ENCODE measurements at places on chromosomes 3 and 15.

DNA sequence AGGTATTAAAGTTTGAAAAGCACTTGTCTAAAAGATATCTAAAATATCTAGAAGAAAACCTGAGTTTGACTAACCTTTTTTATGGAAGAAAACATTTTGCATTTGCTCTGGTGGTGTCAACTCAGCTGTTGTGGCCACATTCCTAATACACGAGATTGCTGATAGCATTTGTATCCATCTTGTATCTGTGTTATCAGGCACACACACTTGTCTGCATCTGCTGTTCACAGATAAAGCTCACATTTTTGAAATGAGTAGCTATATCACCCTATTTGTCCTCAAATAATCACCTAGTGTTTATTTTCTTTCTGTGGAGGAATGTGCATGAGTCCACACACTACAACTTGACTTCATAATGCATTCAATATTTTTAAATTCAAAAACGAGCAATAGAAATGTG is 632.3 kb upstream of the NR2F2 start:
- no peak for DNase-seq

GRCh38 chr3:110383356-110383755 is 688.3 kb upstream of the NECTIN3 start:
- no peak for DNase-seq

GRCh38 chr3:147412917-147413685 is 3.9 kb downstream of the ZIC1 start:
- DNase-seq: no peak

- no peak for DNase-seq
Observed at GRCh38 chr3:196688349-196688748, 23.7 kb downstream of the CEP19 start.

GRCh38 chr15:68418611-68419161 is 13.3 kb downstream of the ITGA11 start:
- no peak for DNase-seq

DNA sequence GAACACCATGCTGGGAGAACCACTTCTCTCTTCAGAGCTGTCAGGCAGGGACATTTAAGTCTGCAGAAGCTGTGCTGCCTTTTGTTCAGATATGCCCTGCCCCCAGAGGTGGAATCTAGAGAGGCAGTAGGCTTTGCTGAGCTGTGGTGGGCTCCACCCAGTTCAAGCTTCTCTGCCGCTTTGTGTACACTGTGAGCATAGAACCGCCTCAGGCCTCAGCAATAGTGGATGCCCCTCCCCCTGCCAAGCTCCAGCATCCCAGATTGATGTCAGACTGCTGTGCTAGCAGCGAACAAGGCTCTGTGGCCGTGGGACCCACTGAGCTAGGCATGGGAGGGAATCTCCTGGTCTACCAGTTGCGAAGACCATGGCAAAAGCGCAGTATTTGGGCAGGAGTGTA is 121.6 kb downstream of the NFKBIZ start:
- DNase-seq: no peak

DNA sequence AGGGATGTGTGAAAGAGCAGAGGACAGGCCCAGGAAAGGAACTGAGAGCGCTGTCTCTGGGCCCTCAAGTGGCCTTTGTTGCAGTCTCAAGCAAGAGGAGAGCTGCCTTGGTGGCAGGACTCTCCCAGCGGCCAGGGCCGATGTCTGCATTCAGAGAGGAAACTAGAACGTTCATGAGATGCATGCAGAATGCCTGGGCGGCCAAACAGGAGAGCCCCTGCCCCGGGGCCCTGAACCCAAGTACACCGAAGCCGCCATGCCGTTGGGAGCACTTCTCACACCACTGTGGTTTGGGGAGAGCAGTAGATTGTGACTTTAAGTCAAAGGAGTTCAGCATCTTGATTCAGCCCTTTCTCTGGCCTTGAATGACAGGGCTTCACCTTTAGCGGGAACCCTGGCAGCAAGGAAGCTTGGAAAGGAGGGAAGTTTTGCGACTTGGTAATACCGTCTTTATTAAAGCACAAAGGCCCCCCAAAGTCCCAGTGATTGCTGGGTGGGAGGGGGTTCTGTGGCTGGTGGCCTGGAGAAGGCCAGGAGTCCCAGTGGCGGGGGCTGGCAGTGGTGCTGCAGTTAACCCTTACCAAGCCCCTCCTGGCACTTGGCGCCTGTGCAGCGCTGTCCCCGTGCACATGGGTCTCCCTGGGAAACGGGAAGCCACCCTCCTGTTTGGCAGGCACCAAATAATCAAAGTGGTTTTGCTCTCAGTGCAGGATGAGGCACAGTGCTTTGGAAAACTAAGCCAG is 36.2 kb downstream of the SLC6A11 start:
- no peak for DNase-seq

DNA sequence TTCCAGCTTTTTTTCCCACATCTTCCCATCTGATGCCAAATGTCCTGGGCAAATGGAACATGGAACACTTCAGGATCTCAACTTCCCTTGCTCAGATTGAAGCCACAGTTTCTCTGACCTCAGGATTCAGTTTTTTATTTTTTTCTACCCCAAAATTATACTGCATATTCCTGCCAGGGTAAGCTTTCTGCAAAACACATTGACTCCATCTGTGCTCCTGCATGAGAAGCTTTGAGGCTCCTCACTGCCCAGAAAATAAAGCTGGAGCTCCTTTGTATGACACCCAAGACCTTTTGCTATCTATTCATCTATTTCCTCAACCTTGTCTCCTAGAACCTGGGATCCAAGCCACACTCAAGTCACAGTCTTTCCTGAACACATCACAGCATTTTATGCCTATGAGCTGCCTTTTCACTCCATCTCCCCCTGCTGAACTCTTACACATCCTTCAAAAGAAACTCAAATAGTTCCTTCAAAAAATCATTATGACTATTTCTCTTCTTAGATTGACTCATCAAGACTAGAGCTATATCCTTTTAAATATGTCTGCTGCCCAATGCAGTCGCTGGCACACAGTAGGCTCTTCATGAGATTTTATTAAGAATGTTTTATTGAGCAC is 57.4 kb upstream of the PSMD6 start:
- DNase-seq: no peak

All from stimulated activated CD8-positive, alpha-beta memory T cell treated with anti-CD3 and anti-CD28 coated beads, Interleukin-15, amount 100 ng/mL, for 4 hours (primary cell).